ENCODE measurements at places on chromosomes 6 and 20.

- DNase-seq: no peak
These were observed 224.0 kb downstream of the EYA2 start for GRCh38 chr20:47118641-47119040.

GRCh38 chr6:434051-434705 is 42.6 kb downstream of the IRF4 start:
- no peak for DNase-seq

DNA sequence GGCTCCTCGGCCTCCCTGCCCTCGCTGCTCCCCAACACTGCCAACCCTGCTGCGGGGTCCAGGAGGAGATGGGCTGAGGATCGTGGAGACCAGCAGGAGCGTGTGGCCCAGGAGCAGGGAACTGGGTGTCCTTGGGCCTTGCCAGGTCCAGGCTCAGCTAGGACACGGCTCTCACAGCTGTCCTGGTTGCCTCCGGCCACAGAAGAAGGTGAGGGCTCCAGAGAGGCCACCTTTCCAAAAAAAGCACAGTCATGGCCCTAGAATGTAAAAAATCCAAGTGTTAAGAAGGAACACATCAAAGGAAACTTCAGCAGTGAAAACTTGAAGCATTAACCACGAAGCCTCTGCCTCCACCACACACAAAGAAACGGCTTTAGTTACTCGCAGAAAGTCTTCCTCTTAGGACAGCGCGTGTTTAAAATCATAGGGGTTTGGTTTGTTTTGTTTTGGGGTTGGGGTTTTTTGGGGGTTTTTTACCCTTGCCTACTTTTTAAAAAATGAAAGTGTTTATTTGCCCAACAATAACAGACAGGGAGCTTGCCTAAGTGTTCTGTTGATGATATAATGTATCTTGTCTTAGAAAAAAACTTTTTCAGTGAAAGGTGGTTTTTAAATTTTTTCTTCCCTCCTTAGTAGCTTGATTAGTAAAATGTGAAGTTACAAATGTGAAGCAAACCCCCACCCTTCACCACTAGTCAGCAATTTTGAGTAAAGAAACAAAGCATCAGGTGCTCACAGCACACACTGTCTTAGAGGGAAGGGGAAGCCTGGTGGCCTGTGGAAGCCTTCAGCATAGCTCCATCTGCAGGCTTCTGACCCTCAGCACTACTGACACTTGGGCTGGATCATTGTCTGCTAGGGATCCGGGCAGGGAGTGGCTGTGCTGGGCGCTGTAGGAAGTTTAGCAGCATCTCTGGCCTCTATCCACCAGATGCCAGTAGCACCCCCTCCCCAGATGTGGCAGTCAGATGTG is 60.0 kb downstream of the PTPN1 start:
- peak; percentile 46 for DNase-seq

GRCh38 chr6:126550323-126550722 is 210.4 kb downstream of the CENPW start:
- DNase-seq: no peak

GRCh38 chr6:163356324-163356723 is 58.2 kb upstream of the QKI start:
- DNase-seq: peak; percentile 76

DNA sequence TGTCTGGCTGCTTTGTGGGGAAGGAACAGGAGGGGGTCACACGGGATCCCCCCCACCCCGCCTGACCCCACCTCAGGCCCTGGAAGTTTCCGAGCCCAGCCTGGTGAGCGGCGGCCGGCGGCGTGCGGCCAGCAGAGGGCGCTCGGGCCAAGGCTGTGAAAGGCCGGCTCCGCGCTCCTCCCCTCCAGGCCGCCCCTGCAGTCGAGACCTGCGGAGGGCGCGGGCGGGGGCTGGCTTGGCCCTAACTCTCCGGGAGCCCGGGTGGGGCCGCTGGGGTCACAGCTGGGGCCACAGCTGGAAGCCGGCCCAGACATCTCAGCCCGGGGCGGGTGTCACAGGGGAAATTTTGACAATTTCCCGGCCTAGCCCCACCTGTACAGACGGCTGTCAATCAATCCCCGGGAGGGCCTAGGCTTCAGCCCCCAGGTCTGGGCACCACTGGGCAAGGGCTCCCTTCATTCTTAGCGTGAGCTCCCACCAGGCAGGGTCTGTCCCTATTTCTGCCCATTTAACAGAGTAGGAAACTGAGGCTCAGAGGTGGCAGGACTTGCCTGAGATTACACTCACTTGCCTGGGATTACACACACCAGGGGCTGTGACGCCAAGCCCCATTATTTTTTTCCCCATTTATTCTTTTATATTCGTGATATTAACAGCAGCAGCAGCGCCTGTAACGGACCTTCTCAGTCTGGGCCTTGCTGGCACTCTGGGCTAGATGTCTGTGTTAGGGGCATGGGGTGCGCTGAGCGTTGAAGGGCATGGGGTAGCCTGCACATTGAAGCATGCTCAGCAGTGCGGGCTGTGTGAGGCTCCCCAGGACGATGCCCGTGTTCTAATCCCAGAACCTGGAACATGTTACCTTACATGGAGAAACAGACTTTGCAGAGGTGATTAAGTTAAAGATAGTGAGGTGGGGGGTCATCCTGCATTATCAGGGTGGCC is 23.0 kb downstream of the ZBP1 start:
- peak; percentile 73 for DNase-seq
